ENCODE measurements at places on chromosomes 6 and 20.

DNA sequence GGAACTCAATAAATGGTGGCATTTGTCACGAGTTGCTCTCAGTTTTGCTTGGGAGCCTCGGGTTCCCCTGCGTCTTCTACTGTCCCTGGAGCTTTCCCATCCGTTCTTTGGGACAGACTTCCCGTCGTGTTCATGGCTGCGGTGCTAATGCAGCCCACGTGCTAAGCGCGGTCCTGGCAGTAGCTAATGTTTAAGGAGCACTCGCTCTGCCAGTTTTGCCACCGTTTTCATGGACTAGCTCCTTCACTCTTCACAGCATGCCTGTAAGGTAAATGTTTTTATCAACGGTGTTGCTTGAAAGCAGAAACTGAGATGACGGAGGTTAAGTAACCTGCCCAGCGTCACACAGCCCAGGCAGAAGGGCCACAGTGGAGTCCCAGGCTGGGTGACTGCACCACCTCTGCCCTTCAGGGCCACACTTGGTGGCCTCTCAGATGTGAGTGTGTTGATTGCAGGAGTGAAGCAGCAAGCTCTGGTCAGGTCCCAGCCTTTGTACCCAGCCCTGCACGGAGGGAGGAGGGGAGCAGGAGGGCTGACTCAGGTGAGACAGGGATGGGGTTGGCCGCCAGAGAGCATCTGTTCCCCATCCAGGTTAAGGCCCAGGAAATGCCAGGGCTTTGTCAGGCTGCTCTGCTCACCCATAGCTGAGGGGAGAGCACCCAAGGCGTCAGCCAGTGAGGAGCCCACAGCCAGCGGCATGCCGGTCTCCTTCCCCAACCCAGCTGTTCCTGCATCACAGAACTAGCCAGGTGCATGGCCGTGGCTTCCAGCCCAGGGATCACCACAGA is 181.8 kb downstream of the ZMYND8 start:
- no peak for DNase-seq

DNA sequence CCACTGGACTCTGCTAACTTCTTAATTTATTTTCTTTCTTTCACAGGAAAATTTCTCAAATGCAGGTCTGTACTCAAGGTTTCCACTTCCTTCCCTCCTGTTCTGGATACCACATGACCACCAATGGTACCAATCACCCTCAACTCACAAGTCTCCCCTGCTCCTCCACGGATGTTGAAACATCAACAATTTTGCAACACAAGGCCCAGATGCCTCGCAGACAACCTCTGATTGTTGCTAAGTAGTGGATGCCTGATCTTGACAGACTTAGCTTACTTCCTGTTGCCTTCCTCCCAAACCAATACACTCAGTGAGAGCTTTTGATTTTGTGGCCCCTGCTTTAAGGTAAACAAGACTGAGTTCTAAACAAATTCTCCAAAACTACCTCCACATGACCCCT is 146.6 kb downstream of the FRK start:
- no peak for DNase-seq

DNA sequence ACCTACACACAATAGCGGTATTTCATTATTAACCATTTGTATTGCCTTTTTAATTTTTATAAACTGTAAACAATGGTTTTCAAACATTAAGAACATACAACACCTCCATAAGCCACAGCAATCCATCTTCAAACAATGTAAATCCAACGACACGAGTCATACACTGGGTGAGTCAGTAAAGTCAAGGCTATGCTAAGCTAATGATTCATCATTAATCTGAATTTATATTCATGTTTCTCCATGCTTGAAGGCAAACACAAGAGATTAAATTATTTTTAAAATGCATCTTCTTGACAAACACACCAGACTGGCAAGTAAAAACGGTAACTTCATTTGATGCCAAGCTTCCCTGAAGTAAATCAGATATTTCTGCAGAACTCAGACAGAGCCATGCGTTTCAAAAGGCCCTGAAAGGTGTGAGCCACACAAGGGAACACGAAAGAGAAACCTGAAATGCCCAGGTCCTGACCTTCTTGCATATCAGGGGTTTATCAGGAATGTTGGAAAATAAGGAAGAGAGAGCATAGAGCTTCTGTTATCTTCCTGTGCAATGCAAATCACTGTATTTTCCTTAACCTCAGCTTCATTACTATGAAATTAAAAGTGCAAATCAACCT is 162.5 kb downstream of the ALDH8A1 start:
- no peak for DNase-seq

- DNase-seq = peak; percentile 88
Observed at GRCh38 chr20:47318586-47319516, 37.6 kb downstream of the ZMYND8 start.

DNA sequence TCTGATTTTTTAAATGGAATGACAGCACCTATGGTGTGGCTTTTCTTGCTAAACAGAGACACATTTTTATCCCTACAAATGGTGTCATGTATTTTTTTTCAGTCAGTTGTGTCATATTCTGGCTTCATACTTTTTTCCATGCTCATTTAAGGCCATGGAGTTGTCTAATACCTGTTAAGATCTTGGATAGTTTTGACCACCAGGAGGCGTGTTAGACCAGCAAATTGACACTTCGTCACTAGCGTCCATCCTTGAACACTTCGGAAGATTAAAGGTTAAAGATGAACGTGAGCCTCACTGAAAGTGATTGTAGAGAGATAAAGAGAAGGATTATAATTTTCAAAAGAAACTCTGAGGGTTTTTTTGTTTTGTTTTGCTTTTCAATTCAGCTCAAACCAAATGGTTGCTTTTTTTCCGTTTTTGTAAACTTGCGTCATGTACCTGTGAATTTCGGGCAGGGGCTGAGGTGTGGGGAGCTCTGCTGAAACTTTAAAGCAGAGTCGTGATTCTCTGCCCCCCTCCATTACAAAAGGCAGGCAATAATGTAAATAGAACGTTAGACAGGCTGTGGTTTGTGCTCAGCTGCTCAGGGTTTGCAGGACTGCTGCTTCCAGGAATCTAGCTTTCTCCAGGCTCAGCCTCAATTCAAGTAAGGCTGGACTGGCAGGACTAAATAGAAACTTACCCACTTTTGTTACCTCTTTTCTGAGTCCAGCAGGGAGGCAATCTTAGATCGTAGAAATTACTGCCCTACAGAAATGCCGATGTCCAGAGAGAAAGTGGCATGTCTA is 245.1 kb downstream of the FOXA2 start:
- DNase-seq = no peak

DNA sequence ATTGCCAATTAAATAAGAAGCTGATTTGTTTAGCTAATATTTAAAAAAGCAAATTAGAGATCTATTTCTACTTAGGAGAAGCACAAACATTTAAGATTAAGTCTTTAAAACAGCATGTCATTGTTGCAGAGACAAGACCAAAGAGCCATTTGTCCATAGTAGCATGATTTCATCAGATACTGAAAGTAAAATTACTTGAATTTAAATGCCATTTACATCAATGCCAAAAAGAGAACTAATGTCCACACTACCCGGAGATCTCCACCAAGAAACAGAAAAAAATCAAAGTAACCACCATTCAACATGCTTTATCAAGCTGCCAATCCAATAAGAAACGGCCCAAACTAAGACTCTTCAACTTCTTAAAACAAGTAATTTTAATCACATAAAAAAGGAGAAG is 15.7 kb downstream of the AURKA start:
- no peak for DNase-seq

DNA sequence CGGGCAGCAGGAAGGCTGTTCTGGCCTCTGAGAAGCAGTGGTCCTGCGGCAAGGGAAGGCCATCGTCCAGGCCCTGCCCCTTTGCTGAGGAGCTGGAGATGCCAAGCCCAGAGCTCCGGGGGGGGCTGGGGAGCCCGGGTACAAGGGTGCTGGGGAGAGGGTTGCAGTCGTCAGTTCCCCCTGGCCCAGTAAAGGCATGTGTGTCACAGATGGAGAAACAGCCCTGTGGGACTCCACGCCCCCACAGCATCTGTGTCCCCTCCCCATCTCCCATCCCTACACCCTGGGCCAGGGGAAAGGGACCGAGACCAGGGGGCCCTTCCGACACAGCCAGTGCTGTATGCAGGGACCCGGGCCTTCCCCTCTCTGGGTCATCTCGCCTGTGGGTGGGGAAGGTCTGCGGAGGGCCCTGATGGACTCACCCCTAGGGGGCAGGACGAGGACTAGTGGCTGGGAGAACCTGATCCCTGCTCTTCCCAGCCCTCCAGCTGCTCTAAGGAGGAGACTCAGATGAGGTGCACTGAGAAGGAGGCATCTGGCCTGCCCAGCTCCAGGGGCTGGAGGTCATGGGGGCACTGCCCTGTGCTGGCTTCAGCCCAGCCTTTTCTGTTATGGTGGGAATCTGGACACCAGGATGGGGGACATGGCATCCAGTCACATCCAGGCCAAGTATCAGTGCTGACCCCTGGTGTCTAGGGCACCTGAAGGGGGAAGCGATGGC is 609 bp downstream of the MYL9 start:
- peak; percentile 84 for DNase-seq

- DNase-seq = no peak
Observed at GRCh38 chr6:19578481-19578880, 258.7 kb upstream of the ID4 start.

DNA sequence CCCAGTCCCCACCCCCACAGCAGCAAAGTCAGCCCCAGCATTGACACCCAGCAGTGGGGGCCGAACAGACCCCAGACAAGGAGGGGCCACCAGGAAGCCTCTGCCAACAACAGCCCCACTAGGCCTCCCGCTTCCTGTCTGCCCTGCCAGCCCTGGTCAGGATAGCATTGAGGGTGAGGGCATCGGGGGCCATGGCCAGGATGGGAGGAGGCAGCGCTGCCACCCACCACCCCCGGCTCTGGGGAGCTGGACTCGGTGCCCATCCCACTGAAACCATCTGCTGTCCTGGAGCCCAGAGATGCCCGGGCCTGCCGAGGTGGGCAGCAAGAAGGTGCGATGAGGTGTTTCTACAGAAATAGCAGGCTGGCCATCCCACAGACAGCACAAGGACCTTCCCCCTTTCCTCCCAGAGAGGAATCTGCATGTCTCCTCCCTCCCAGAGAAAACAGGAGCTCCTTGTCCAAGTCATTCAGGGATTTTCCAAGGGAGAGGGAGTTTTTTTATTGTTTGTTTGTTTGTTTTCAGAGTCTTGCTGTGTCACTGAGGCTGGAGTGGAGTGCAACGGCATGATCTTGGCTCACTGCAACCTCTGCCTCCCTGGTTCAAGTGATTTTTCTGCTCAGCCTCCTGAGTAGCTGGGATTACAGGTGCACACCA is 62.1 kb upstream of the BHLHE23 start:
- DNase-seq = peak; percentile 86

DNA sequence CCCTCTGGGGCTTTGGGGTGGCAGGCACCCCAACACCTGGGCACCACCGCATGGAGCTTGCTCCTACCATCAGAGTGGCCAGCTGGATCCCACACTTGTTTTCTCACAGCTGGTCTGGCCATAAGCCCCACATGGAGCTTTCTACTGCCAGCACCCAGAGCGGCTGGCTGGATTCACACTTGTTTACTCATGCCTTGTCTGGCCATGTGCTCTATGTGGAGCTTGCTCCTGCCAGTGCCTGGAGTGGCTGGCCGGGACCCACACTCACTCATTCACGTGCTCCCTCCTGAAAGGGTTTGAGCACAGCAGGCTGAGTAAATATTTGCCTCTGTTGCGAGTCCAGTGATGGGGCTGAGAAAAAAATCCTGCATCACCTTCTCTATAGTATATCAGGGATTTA is 487.0 kb downstream of the CD109 start:
- DNase-seq = no peak

- no peak for DNase-seq
Observed at GRCh38 chr20:62638055-62638570, 4.2 kb upstream of the SLCO4A1 start.

DNA sequence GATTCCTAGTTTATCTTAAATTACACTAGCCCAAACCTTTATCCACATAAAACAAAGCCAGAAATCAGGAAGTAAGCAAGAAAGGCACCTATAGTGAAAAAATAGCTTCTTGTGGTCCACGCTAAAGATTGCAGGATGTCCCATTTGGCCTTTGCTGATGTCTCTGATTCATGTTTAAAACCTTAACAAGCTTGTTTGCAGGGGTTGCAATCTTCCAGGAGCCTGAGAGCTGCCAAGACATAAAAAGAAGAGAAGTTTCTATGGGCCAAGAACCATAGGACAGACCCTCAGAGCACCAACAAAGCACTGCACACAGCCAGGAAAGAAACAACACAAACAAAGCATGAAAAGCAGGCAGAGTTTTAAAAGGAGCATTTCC is 49.4 kb downstream of the ADAT2 start:
- no peak for DNase-seq

DNA sequence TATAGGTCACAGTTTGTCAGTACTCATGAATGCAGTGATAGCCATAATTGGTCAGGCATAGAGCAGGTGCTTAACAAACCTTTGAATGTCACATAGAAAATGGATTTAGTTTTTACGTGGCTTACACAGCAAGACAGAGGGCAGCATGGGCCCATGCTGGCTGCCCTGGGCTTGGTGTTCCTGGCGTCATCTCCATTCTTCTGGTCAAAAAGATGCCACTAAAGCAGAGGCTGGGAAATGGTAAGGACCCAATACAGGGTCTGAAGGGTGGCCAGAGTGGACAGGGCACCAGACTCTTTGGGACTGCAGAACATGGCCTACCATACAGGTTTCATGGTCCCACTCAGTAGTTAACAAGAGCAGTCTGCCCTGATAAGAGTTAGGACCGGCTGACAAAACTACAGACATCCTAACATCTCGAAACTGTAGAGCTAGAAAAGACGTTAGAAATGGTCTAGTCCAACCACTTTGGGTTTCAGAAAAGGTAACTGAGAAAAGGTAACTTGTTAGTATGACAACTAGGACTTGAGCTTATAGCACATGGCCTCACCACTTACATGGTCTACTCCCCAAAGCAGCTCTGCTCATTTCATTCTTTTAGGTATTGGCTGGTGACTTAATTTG is 22.6 kb downstream of the HEBP2 start:
- no peak for DNase-seq

- peak; percentile 99 for DNase-seq
Observed at GRCh38 chr20:61127311-61128039, 124.6 kb upstream of the CDH4 start.

DNA sequence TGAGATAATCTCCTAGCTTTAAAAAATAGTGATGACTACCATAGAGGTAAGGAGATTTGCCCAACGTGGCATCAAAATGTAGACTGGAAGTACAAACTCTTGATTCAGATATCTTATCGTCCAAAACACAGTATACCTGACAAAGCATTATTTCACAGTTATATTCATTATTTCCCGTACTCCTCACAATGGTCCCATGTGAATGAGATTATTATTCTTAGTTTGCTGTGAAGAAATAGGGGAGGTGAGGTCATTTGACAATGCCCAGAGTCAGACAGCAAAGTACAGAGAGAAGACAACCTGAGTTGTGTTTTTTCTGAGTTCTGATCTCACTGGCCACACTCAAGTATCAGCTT is 1.2 kb upstream of the TFB1M start:
- DNase-seq = no peak

GRCh38 chr6:138785079-138785478 is 10.8 kb upstream of the ECT2L start:
- no peak for DNase-seq

Data from RWPE2 (cell line).